ENCODE measurements at places on chromosomes 2 and 18.

DNA sequence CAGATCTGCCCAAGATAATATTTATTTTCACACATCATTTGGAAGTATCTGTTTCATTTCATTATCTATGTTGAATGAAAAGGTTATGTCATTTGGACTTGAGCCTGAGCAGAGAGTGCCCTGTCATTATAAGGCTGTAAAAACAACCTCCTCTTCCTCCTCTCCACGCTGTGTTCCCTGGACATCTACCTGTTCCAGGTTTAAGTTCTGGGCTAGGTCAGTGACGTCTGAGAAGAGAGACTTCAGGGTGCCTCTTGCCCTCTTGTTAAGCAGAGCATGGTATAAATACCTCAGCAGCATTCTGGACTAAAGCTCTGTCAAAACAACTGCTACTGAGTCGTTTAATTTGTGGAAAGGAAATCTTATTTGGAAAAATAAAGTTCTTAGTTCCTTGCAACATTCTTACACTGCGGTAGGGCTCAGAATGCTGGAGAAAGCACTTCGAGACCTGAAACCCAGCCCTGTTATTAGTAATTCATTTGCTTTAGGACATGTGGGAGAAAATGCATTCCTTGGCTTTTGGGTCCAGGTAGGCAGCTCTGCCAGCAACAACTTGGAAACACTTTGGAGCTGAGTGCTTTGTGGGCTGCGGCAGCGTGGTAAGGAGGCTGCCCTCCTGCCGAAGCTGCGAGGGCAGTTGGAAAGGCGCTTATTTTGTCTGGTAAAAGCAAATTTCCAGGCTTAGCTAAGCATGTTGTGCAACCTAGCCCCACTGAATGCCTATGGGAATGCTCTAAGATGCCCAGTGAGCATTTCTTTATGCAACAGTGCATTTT is 91.8 kb upstream of the NEDD4L start:
- no peak for DNase-seq

GRCh38 chr2:198146346-198146940 is 342.1 kb downstream of the PLCL1 start:
- DNase-seq, result no peak

- no peak for DNase-seq
These were observed 94.9 kb downstream of the BCL2 start for GRCh38 chr18:63224630-63225029.

- no peak for DNase-seq
These were observed 149.4 kb downstream of the TNS1 start for GRCh38 chr2:217853301-217853881.

DNA sequence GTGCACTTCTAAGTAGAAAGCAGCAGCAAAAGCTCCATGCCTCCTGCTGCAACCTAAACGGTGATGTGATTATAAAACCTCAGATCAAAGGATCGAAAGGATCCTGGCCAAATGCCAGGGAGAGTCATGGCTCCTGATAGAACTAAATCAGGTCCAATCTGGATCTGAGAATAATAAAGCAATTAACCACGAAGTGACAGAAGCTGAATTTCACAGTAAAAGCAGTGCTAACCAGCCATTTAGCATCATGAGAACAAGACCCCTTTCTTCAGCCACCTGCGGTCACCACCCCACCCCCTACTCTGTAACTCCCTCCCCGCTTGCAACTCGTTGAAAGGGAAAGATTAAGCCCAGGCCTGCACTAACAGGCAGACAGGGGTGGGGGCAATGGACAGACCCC is 748.7 kb downstream of the BCL11A start:
- DNase-seq, result no peak

DNA sequence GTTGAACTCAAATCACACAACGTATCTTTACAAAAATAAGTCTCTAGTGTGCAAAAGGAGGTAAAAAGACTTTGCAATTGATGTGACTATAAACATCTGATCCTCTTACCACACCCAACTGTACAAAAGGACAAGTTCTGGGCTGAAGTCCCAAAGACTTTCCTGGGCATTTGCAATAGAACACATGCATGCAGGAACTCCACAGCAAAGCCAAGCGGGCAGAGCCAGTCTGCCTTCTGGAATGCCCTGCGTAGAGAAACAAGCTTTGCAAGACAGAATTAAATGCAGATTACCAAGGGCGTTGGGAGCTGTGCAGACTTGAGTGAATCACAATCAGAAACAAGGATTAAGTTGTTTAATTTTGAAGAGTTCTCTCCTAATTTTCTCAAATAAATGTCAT is 208.4 kb upstream of the ZNF521 start:
- DNase-seq, result no peak

GRCh38 chr2:238256594-238257104 is 16.8 kb upstream of the HES6 start:
- peak; percentile 95 for DNase-seq
